ENCODE measurements at places on chromosomes 16 and 17.

DNA sequence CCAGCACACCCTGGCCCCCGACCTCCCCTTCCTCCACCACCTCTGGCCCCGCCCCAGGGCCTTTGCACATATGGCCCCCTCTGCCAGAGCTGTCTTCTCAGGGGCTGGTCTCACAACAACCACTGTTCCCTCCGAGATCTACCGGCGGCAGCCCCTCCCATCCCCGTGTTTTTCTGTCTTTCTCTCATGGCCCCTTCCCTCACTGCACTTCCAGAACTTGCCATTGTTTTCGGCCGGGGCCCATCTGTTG, 30.2 kb downstream of the ZFPM1 start:
- H3K27ac ChIP-seq, result no peak overlapping the region
- no peaks in the 10 kb centered on the region for H3K27me3 ChIP-seq
- no peak for DNase-seq
- no peaks in the 10 kb centered on the region for H3K36me3 ChIP-seq
- H3K4me1 ChIP-seq, result peaks cover 78% of the 10 kb centered on the region
- H3K4me3 ChIP-seq, result no peak overlapping the region

- no peak for DNase-seq
- H3K4me3 ChIP-seq, result no peak overlapping the region
- no peaks in the 10 kb centered on the region for H3K4me1 ChIP-seq
- H3K27me3 ChIP-seq, result no peaks in the 10 kb centered on the region
These were observed 7.2 kb downstream of the SOCS7 start for GRCh38 chr17:38358586-38359513.

- no peaks in the 10 kb centered on the region for H3K27me3 ChIP-seq
- peaks cover 7% of the 10 kb centered on the region for H3K36me3 ChIP-seq
- peaks cover 27% of the 10 kb centered on the region for H3K4me1 ChIP-seq
- peak overlapping the region; percentile 79 for H3K4me3 ChIP-seq
- DNase-seq, result no peak
These were observed 601 bp downstream of the SPNS1 start for GRCh38 chr16:28975158-28975599.

GRCh38 chr16:12347365-12347764, 370.8 kb downstream of the SNX29 start:
- no peaks in the 10 kb centered on the region for H3K4me1 ChIP-seq
- no peak for DNase-seq
- H3K4me3 ChIP-seq, result no peak overlapping the region

GRCh38 chr16:58299757-58300349, 5.0 kb upstream of the PRSS54 start:
- no peaks in the 10 kb centered on the region for H3K36me3 ChIP-seq
- H3K27me3 ChIP-seq, result no peaks in the 10 kb centered on the region
- no peak overlapping the region for H3K4me3 ChIP-seq
- no peak for DNase-seq

GRCh38 chr16:84478172-84478947, 26.1 kb downstream of the MEAK7 start:
- no peak overlapping the region for H3K4me3 ChIP-seq
- no peak for DNase-seq
- no peak overlapping the region for H3K27ac ChIP-seq
- no peaks in the 10 kb centered on the region for H3K4me1 ChIP-seq
- H3K27me3 ChIP-seq, result no peaks in the 10 kb centered on the region

DNA sequence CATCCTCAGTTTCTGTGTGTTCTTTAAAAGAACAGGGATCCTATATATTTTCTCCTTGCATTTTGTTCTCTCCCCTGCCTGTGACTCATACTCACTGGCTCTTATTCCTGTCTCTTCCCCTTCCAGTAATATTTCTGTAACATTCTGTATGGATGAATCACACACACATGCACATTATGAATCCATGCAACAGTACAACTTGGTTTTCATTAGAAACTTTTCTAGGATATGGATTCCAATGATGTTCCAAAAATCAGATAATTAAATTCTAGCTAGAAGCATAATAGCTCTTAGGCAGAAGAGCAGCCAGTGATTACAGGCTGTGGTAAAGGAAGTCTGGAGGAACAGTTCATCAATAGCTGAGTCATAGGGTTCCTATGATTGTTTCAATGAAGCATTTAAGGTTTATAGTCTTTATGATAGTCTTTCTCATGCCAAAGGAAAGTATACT, 119.6 kb upstream of the PMFBP1 start:
- H3K27me3 ChIP-seq, result no peaks in the 10 kb centered on the region
- no peaks in the 10 kb centered on the region for H3K4me1 ChIP-seq
- no peaks in the 10 kb centered on the region for H3K36me3 ChIP-seq
- no peak overlapping the region for H3K4me3 ChIP-seq
- H3K27ac ChIP-seq, result no peak overlapping the region
- no peak for DNase-seq

GRCh38 chr17:17120294-17120693, 78.0 kb downstream of the MPRIP start:
- H3K4me3 ChIP-seq, result no peak overlapping the region
- H3K27ac ChIP-seq, result no peak overlapping the region
- H3K36me3 ChIP-seq, result no peaks in the 10 kb centered on the region
- DNase-seq, result no peak

GRCh38 chr17:74584292-74585060, 7.6 kb downstream of the CD300LD start:
- no peaks in the 10 kb centered on the region for H3K27me3 ChIP-seq
- H3K4me3 ChIP-seq, result no peak overlapping the region
- no peak overlapping the region for H3K27ac ChIP-seq

DNA sequence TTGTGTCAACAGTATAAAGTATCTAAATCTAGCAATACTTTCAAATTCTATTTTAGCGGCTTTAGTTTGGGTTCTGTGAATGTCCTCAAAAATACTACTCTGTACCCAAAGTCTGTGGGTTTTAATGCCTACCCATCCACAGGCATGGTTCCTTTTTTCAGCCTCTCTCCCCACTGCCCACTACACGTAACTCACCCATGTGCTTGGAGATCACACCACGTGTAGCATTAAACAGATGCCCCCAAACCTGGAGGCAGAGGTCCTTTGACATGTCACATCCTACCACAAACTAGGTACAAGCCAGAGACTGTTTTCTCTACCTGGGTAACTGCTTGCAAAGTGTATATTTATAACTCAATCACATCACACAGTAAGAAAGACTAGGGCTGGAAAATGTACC, 5.4 kb downstream of the DYNC1LI2 start:
- H3K36me3 ChIP-seq, result peaks cover 29% of the 10 kb centered on the region
- H3K27ac ChIP-seq, result no peak overlapping the region
- H3K4me1 ChIP-seq, result peaks cover 37% of the 10 kb centered on the region
- DNase-seq, result no peak

- DNase-seq, result peak; percentile 42
- no peaks in the 10 kb centered on the region for H3K36me3 ChIP-seq
- no peak overlapping the region for H3K27ac ChIP-seq
These were observed 99.9 kb downstream of the EFCAB13 start for GRCh38 chr17:47423406-47424295.

DNA sequence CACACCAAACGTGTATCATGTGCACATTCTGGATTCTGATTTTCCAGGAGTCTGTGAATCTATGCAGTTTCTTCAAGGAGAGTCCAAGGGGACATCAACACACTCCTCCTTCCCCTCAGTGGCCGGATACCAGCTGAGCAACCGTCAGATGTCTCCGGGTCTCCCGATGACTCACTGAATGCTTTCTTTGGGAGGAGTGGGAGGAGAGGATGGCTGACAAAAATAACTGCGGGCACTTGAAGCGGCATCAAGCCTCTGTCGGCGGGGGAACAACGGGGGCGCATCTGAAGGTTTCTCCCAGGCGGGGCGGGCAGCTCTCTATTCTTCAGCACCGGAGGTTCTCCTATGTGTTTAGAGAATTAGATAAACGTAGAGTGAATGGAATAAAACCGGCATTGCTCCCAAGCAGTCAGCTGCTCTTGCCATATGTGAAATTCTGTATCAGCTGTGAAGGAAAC, 24.6 kb upstream of the LRRC75A start:
- H3K27ac ChIP-seq, result no peak overlapping the region
- no peaks in the 10 kb centered on the region for H3K27me3 ChIP-seq
- peaks cover 3% of the 10 kb centered on the region for H3K4me1 ChIP-seq
- H3K36me3 ChIP-seq, result no peaks in the 10 kb centered on the region

DNA sequence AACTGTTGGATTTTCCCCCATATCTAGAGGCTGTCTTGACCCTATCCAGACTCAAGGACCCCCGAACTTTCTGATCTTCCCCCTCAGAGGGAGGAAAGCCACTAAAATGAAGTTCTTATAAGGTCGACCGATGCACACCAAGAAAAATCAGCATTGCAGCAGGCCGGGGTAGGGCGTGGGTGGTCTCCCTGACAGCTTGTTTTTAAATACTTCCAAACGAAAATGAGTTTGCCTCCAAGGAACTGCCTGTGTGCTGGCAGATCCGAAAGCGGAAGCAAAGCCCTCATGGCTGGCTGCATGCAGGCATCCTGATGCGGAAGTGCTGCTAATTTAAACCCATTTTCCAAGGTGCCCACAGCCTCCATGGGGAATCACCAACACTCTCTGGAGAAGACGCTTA, 374.3 kb upstream of the XYLT1 start:
- no peak for DNase-seq
- no peaks in the 10 kb centered on the region for H3K4me1 ChIP-seq
- no peak overlapping the region for H3K27ac ChIP-seq
- no peak overlapping the region for H3K4me3 ChIP-seq

- H3K27me3 ChIP-seq, result no peaks in the 10 kb centered on the region
- H3K4me3 ChIP-seq, result no peak overlapping the region
- no peak overlapping the region for H3K27ac ChIP-seq
These were observed 26.8 kb upstream of the AXIN2 start for GRCh38 chr17:65588181-65588808.

DNA sequence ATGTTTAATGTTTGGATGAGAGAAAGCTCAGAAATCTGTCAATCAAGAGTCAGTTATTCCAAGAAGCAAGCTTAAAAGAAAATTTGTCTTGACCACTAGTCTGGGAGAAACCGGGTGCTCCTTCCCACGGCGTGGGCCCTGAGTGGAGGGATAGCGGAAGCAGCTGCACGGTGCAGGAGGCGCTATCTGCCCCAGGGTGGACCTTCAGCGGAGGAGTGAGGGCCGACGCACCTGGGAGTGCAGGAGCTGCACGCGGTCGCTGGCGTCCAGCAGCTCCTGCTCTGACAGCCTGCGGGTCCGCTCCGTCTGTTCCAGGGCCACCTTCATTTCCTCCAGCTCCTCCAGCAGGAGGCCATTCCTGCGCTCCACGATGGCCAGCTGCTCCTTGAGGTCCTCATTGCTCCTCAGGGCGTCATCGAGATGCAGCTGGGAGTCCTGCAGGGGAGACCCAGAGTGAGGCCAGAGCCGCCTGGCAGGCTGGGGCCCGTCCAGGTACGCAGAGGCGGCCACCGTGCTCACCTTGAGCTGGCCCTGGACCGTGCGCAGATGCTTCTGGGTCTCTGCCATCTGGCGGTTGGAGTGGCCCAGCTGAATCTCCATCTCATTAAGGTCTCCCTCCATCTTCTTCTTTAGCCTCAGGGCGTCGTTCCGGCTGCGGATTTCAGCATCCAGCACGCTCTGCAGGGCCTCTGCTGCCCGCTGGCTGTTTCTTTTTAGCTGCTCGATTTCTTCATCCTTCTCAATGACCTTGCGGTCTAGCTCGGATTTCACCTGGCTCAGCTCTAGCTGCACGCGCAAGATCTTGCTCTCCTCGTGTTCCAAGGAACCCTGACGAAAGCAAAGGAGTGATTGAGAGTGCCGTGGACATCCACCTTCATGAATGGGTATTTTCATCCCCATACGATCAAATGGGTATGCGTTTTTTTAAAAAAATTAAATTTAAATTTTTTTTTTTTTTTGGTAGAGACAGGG, 63.5 kb downstream of the MYH13 start:
- H3K4me1 ChIP-seq, result no peaks in the 10 kb centered on the region
- H3K36me3 ChIP-seq, result no peaks in the 10 kb centered on the region
- no peak overlapping the region for H3K27ac ChIP-seq
- H3K4me3 ChIP-seq, result no peak overlapping the region

DNA sequence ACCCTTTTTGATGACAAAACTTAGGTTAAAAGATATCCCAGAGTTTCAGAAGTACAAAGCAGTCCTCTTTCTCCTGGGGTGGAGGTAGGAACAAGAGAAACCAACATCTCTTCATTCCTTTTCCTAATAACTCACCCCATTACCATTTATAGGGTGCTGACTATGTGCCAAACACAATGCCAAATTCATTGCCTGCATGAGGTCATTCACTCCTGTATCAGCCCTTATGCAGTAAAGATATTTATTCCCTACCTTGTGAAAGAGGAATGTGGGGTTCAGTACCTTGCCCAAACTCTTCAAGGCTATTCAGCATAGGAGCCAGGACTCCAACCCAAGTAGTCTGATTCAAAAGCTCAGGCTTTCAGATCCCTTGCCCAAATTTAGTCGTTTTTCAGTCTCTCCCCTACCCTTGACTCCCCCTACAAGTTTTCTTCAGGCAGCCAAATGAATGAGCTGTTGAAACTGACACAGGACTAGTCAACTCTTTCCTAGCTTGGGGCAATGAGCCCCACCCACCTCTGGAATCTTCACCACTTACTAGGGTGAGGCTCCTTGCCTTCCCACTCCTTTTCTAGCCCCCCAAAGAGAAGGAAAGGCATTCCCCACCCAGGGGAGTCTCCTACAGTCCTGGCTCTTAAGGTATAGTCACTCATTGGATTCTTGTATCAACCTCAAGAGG, 5.9 kb downstream of the KRT14 start:
- H3K36me3 ChIP-seq, result no peaks in the 10 kb centered on the region
- peaks cover 11% of the 10 kb centered on the region for H3K27me3 ChIP-seq
- H3K27ac ChIP-seq, result no peak overlapping the region
- no peak for DNase-seq

DNA sequence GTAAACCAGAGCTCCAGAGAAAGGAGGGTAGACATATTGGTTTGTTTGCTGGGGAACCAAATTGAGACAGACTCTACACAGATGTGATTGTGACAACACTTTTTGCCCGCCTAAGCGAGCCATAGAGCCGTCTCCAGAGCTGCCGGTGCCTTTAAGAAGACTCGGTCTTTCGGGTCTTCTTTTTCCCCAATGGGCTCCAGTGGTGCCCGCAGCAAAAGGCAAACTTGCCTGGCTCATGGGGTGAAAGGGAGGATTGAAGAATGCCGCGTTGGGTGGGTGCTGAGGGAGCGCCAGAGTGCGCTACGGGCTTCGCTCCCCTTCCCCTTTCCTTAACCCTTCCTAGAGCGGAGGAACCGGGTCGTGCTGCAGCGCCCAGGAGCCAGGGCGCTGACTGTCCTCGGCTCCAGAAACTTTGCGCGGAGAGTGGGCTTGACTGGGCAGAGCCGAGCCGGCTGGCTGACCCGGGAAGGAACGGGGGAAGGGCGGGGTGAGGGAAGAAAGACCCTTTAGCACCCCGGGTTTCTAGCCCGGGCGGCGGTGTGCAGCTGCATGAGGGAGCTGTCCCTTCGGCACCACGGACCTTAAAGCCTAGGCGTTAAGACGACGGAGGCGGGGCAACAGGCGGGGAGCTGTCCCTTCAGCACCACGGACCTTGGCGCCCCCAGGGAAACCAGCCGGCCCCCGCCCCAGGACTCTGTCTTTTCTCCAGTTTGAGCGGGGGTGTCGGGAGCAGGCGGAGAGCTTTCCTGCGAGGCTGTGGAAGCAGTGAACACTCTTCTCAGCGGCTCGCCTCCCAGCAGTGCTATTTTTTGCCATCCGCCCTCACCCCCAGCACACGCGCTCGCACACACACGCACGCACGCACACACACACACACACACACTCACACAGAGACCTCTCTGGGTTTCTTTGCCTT, at the start of gene CACNG3:
Gene CACNG3, plus strand, starts transcription at position 880 of the 916 bp plus-strand sequence. CDS start 420 bp downstream, outside the sequence.
- H3K36me3 ChIP-seq, result no peaks in the 10 kb centered on the region
- H3K27ac ChIP-seq, result no peak within 1 kb of the TSS
- DNase-seq, result peak; percentile 51
- H3K4me1 ChIP-seq, result no peaks in the 10 kb centered on the region
- H3K27me3 ChIP-seq, result peaks cover 4% of the 10 kb centered on the region
